Thoracic aorta (tissue), 2 donors: ENCODE measurements at places on chromosomes 3 and 15.
A peak's percentile ranks its signal among the peaks of the same experiment; 100 is the strongest.

GRCh38 chr15:88791637-88792036 is 11.6 kb upstream of the ACAN start:
- H3K36me3 ChIP-seq: no peaks in the 10 kb centered on the region
- peaks cover 5% of the 10 kb centered on the region for H3K4me1 ChIP-seq
- no peak for DNase-seq
- H3K27me3 ChIP-seq: no peaks in the 10 kb centered on the region

GRCh38 chr15:33888176-33888575 is 80.1 kb upstream of the CHRM5 start:
- no peaks in the 10 kb centered on the region for H3K36me3 ChIP-seq
- H3K4me1 ChIP-seq: no peaks in the 10 kb centered on the region
- no peaks in the 10 kb centered on the region for H3K27me3 ChIP-seq
- H3K27ac ChIP-seq: no peak overlapping the region
- no peak for DNase-seq

- no peaks in the 10 kb centered on the region for H3K36me3 ChIP-seq
- H3K4me3 ChIP-seq: no peak overlapping the region
- no peak for DNase-seq
- H3K27me3 ChIP-seq: no peaks in the 10 kb centered on the region
- H3K4me1 ChIP-seq: peaks cover 10% of the 10 kb centered on the region
Observed at GRCh38 chr15:50879016-50879617, 29.4 kb upstream of the AP4E1 start.

GRCh38 chr3:128235207-128235926 is 82.1 kb downstream of the EEFSEC start:
- peaks cover 39% of the 10 kb centered on the region for H3K4me1 ChIP-seq
- H3K27me3 ChIP-seq: no peaks in the 10 kb centered on the region
- no peak overlapping the region for H3K27ac ChIP-seq
- H3K36me3 ChIP-seq: no peaks in the 10 kb centered on the region

- no peaks in the 10 kb centered on the region for H3K36me3 ChIP-seq
- no peaks in the 10 kb centered on the region for H3K27me3 ChIP-seq
- H3K4me1 ChIP-seq: no peaks in the 10 kb centered on the region
- H3K27ac ChIP-seq: no peak overlapping the region
- no peak overlapping the region for H3K4me3 ChIP-seq
Observed at GRCh38 chr15:63322541-63322940, 45.1 kb downstream of the APH1B start.

DNA sequence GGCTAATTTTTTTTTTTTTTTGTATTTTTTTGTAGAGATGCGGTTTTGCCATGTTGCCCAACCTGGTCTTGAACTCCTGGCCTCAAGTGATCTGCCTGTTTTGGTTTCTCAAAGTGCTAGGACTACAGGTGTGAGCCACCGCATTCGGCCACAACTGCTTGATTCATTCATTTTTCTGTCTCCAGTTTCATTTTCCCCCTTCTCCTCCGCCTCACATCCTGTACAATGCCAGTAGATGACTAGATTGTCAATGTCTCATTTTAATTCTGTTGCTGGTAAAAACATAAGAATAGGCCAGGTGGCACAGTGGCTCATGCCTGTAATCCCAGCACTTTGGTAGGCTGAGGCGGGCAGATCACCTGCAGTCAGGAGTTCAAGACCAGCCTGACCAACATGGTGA is 12.0 kb upstream of the ZNF592 start:
- H3K36me3 ChIP-seq: no peaks in the 10 kb centered on the region
- no peaks in the 10 kb centered on the region for H3K27me3 ChIP-seq
- no peak overlapping the region for H3K4me3 ChIP-seq
- H3K4me1 ChIP-seq: peaks cover 3% of the 10 kb centered on the region

GRCh38 chr15:68642491-68642845 is 63.7 kb downstream of the CORO2B start:
- no peaks in the 10 kb centered on the region for H3K36me3 ChIP-seq
- H3K27ac ChIP-seq: no peak overlapping the region
- no peak overlapping the region for H3K4me3 ChIP-seq
- no peak for DNase-seq

DNA sequence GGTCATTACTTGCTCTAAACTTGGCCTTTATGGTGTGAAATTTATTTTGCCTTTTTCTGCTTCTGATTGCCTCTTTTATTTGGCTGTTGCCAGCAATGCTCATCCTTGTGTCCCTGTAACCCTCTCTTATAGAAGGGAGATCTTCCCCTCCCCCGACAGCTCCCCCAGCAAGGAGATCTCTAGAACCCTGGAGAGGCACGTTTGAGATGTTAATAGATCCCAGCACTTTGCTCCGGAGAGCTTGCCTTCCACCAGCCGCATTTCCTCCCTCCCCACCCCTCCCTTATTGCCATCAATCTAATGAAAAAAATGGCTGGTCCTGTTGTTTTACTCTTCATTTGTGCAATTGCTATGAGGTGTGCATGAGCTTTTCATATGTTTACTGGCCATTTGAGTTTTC is 18.2 kb downstream of the TRIM71 start:
- H3K4me1 ChIP-seq: no peaks in the 10 kb centered on the region
- no peak overlapping the region for H3K4me3 ChIP-seq
- H3K36me3 ChIP-seq: no peaks in the 10 kb centered on the region
- no peak for DNase-seq
- H3K27ac ChIP-seq: no peak overlapping the region

DNA sequence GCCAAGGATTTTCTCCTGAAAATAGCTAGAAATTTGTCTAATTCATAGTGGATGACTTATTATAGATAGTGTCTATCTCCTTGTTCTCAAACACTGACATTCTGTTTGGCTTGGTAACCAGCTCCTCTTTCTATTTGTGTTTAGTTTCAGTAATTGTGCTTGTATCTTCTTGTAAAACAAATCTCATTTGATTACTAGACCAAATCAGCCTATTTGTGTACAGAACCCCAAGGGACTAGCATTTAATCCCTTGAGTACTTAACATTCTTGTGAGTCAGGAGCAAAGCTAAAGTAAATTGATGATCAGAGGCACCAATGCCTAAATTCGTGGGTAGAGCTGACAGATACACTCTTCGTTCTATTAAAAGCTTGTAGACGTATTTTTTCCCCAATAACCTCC is 306.5 kb upstream of the SLITRK3 start:
- H3K27me3 ChIP-seq: no peaks in the 10 kb centered on the region
- no peaks in the 10 kb centered on the region for H3K36me3 ChIP-seq
- no peak for DNase-seq
- H3K4me3 ChIP-seq: no peak overlapping the region
- no peaks in the 10 kb centered on the region for H3K4me1 ChIP-seq
- no peak overlapping the region for H3K27ac ChIP-seq

GRCh38 chr3:115709931-115710330 is 86.6 kb downstream of the GAP43 start:
- no peaks in the 10 kb centered on the region for H3K36me3 ChIP-seq
- H3K4me3 ChIP-seq: no peak overlapping the region
- DNase-seq: no peak
- no peaks in the 10 kb centered on the region for H3K27me3 ChIP-seq

- H3K4me1 ChIP-seq: peaks cover 10% of the 10 kb centered on the region
- no peaks in the 10 kb centered on the region for H3K27me3 ChIP-seq
- no peaks in the 10 kb centered on the region for H3K36me3 ChIP-seq
- H3K4me3 ChIP-seq: no peak overlapping the region
Observed at GRCh38 chr3:17231537-17232261, 346.9 kb downstream of the PLCL2 start.

DNA sequence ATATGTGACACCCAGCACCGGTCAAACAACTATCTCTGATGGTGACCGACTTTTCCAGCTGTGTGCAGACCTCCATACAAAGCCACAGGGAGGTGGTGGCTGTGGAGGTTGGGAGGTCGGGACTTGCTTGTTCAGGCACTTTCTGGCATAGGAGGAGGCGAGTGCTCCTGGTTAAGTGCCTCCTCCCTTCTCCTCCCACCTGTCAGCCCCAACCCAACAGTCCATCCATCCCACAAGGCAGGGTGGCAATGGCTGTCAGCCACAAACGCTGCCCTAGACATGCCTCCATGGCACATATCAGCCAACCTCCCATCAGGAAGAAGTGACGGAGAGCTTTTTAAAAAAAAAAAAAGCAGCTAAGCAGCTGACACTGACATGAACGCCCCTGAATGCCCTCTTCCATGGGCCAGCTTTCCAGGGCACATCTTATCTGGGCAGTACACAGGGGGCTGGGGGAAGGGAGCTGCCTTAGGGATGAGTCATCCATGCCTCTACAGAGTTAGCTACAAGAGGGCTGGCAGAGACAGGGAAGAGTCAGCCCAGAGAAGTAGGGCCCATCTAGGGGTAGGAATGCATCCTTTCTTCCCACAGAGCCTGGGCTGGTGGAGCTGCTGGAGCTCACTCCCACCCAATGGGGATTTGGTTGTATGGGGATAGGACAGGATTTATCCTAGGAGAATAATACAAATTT is 41.2 kb downstream of the CCDC12 start:
- no peaks in the 10 kb centered on the region for H3K27me3 ChIP-seq
- H3K4me1 ChIP-seq: peaks cover 63% of the 10 kb centered on the region
- H3K4me3 ChIP-seq: no peak overlapping the region
- H3K27ac ChIP-seq: peak overlapping the region; percentile 79
- peaks cover 10% of the 10 kb centered on the region for H3K36me3 ChIP-seq

DNA sequence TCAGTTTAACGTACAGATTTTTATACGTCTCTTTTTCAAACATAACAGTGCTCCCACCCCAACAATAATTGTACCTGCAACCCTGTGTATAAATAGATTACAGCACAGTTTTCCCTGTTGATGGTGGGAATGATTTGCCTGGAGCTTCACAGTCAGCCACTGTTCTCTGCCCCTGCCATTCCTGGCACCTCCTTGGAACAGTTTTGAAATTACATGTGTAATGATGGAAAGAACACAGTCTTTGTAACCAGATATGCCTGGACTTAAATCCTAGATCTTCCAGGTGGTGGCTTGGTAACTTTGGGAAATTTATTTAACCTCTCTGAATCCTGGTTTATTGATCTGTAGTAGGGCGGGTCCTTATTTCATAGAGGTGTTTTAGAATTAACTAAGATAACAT is 27.0 kb downstream of the CRYBG3 start:
- no peak overlapping the region for H3K27ac ChIP-seq
- H3K4me1 ChIP-seq: no peaks in the 10 kb centered on the region
- H3K27me3 ChIP-seq: no peaks in the 10 kb centered on the region
- no peak overlapping the region for H3K4me3 ChIP-seq

DNA sequence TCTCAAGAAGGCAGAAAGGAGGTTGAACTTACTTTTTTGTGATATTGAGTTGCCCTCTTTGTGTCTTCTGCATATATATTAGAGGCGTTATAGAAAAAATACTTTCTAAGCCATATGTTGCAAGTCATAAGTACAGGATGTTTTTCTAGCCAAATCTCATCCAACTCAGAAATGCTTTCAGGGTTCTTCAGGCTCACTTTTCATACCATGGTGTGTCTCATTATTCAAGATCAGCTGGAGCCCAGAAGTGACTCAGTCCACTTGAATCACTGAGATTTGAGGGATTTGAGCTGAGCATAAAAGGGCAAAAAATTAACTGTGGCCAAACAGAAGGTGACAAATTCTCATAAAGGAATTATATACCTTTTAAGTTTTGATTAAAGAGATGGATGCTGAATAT is 157.3 kb downstream of the WNT5A start:
- no peaks in the 10 kb centered on the region for H3K27me3 ChIP-seq
- H3K27ac ChIP-seq: no peak overlapping the region
- H3K36me3 ChIP-seq: no peaks in the 10 kb centered on the region
- H3K4me3 ChIP-seq: no peak overlapping the region
- H3K4me1 ChIP-seq: no peaks in the 10 kb centered on the region

DNA sequence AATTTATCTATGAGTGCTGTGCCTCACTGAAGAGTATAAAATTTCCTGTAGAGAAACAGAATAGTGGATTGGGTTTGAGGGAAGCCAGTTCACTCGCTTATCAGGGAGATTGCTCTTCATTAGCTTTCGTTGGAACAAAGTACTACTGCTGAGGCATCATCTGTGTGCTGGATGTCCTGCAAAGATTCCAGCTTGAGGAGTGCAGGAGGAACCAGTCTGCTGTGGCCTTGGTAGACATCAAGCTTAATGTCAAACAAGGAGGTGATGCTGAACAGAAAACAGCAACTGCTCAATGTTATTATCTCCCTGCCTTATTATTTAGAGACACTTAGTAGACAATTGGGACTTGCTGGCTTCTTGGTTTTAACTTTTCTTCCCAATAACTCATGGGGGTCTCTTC is 297.5 kb upstream of the DPH6 start:
- DNase-seq: no peak
- H3K27ac ChIP-seq: no peak overlapping the region
- H3K4me1 ChIP-seq: no peaks in the 10 kb centered on the region
- no peak overlapping the region for H3K4me3 ChIP-seq
- no peaks in the 10 kb centered on the region for H3K27me3 ChIP-seq

DNA sequence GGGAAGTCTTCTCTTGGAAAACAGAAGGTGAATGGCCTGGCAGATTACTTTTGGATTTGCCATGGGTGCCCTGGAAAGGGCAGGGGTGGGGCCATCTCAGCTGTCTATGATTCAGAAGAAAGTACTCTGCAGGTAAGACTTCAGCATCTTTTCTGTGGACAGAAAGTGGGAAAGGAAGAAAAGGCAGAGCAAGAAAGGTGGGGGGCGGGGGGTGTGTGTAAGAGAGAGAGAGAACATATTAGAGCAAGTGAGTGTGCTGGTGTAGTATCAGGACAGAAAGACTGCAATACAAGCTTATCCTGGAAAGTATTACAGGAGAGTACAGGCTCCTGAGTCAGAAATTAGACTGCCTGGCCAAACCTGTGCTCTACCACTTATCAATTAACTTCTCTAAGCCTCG is 5.5 kb downstream of the TAGLN3 start:
- H3K36me3 ChIP-seq: no peaks in the 10 kb centered on the region
- no peak overlapping the region for H3K27ac ChIP-seq
- no peak for DNase-seq
- H3K4me3 ChIP-seq: no peak overlapping the region
- H3K27me3 ChIP-seq: no peaks in the 10 kb centered on the region

GRCh38 chr3:7646851-7647250 is 785.9 kb downstream of the GRM7 start:
- no peak for DNase-seq
- no peaks in the 10 kb centered on the region for H3K36me3 ChIP-seq

GRCh38 chr3:45347315-45348000 is 40.9 kb upstream of the LARS2 start:
- no peaks in the 10 kb centered on the region for H3K27me3 ChIP-seq
- DNase-seq: no peak
- no peaks in the 10 kb centered on the region for H3K4me1 ChIP-seq

DNA sequence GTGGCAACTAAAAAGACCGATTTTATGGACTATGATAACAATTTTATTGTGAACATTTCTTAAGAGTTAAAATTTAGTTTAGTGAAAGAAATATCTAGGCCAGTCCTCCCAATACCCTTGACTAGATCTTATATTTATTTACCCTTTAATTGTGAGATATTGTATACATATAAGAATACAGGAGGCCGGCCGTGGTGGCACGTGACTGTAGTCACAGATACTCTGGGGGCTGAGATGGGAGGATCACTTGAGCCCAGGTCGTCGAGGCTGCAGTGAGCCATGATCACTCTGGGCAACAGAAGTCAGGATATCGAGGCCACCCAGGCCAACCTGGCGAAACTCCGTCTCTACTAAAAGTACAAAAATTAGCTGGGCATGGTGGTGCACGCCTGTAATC is 756 bp upstream of the RMDN3 start:
- no peak for DNase-seq
- no peaks in the 10 kb centered on the region for H3K27me3 ChIP-seq
- H3K4me3 ChIP-seq: peak overlapping the region; percentile 98
- peak overlapping the region; percentile 69 for H3K27ac ChIP-seq
- H3K4me1 ChIP-seq: peaks cover 20% of the 10 kb centered on the region
